Right renal cortex interstitium (tissue), 3 donors: ENCODE measurements at places on chromosomes 3 and 15.

DNA sequence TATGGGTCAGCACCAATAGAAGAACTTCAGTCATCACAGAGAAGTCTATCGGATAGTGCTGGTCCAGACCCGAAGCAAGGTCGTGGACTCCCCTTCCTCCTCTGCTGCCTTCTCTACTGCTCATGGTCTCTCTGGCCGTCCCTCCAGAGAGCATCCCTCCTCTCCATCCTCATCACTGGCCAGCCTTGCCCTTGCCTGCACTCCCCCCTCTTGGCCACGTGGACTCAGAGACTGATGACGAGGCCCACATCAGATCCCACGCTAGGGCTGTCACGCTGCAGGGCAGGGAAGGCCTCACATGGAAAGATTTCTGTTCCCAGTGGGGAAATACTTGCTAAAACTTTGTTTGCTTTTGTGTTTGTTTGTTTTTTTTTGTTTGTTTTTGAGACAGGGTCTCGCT, 35.3 kb downstream of the IGDCC3 start:
- no peak for DNase-seq

GRCh38 chr3:31530960-31531335, 1.8 kb upstream of the STT3B start:
- DNase-seq: no peak

GRCh38 chr3:129112308-129113052, 9.1 kb downstream of the RAB43 start:
- DNase-seq: no peak

- DNase-seq: no peak
These were observed 46.7 kb upstream of the ATP10A start for GRCh38 chr15:25909806-25910205.

DNA sequence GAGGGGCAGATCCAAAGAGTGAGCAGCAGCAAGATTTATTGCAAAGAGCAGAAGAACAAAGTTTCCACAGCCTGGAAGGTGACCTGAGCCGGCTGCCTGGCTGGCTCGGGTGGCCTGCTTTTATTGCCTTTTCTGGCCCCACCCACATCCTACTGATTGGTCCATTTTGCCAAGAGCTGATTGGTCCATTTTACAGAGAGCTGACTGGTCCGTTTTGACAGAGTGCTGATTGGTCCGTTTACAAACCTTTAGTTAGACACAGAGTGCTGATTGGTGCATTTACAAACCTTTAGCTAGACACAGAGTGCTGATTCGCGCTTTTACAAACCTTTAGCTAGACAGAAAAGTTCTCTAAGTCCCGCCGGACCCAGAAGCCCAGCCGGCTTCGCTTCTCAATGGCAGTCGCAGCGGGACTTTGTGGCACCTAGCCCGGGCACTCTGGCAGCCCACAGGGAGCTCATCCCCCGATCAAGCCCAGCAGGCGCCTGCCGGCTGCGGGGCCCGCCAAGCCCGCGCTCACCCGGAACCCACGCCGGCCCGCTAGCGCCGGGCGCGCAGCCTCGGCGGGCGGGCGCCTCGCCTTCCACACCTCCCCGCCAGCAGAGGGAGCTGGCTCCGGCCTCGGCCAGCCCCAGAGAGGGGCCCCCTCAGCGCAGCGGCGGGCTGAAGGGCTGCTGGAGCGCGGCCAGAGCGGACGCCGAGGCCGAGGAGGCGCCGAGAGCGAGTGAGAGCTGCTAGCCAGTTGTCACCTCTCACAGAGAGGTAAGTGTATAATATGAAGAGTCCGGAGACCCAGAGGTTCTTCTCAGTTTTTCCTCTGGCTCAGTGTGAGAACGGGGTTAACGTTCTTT, 339.2 kb downstream of the CHL1 start:
- no peak for DNase-seq
